A673 (cell line): ENCODE measurements at places on chromosomes 11 and 22. TPM values are rescaled to one million over a fixed set of nuclear protein-coding genes. Genes with fewer than 3 reads are reported as not detected.

DNA sequence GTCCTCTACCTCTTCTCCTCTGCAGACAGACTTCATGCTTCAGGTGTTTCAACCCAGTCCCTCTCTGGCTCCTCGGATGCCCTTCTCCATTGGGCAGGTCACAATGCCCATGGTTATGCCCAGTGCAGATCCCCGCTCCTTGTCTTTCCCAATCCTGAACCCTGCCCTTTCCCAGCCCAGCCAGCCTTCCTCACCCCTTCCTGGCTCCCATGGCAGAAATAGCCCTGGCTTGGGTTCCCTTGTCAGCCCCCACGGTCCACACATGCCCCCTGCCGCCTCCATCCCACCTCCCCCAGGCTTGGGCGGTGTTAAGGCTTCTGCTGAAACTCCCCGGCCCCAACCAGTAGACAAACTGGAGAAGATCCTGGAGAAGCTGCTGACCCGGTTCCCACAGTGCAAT, 9.3 kb upstream of the BACE1-AS start:
- H3K4me1 ChIP-seq, result no peaks in the 10 kb centered on the region
- peaks cover 34% of the 10 kb centered on the region for H3K36me3 ChIP-seq
- no peaks in the 10 kb centered on the region for H3K27me3 ChIP-seq
- no peak overlapping the region for H3K4me3 ChIP-seq
- no peak for DNase-seq
- H3K27ac ChIP-seq, result no peak overlapping the region

DNA sequence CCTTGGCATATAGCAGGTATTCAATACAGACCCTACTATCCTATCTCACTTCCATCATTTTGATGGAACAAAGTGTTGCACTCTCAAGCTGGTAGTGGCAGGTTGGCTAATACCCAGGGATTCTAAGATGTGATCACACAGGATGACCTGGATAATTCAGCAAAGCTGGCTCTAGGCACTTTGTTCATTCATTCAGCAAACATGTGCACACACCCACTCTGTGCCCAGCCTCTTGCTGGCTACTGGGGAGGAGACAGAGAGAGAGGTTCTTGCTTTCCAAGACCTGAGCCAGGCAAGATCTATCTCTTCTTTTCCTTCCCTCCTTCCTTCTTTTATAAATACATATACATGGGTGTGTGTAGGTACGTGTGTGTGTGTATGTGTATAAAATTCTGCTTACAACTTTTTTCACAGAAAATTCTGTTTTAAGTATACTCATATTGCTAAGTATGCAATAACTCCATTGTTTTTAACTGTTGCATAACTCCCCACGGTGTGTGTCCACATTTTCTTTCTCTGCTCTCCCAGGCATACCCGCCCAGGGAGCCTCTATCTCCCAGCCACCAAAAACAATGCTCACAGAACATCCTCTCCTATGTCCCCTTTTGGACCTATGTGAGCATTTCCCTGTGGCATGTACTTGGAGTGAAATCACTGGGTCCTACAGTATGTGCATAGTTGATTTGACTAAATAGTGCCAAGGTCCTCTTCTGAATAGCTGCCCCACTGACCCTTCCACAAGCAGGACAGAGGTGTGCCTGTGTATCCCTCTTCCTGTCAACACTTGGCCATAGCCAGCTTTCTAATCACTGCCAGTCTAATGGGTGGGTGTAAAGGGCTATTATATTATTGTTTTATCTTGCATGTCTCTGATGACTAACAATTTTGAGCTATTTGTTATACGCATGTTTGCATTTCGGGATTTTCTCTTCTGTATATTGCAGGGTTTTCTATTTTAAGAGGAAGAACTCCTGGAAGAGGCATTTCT, 27.5 kb downstream of the CLPB start:
- no peaks in the 10 kb centered on the region for H3K27me3 ChIP-seq
- H3K4me3 ChIP-seq, result no peak overlapping the region
- no peak overlapping the region for H3K27ac ChIP-seq
- no peaks in the 10 kb centered on the region for H3K36me3 ChIP-seq
- H3K4me1 ChIP-seq, result no peaks in the 10 kb centered on the region
- no peak for DNase-seq

DNA sequence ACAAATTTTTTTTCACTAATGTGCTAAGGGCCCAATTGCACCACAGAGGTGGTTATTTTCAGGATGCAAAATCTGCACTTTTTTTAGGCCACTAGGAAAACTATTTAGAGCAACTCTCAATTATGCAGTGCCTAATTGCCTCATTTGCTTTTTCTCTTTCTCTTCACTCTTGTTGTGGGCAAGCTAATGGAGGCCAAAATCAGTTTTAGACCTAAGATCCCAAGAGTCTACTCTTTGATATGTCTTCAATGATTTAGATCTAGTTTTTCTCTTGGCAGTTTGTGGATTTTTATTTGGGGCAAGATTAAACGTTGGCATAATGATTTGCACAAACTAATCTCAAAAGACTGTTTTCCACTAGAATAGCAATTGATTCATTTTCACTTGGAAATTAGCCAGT, 1996.9 kb downstream of the LRRC4C start:
- H3K36me3 ChIP-seq, result no peaks in the 10 kb centered on the region
- H3K27me3 ChIP-seq, result no peaks in the 10 kb centered on the region
- H3K27ac ChIP-seq, result peak overlapping the region; percentile 53
- no peak overlapping the region for H3K4me3 ChIP-seq

DNA sequence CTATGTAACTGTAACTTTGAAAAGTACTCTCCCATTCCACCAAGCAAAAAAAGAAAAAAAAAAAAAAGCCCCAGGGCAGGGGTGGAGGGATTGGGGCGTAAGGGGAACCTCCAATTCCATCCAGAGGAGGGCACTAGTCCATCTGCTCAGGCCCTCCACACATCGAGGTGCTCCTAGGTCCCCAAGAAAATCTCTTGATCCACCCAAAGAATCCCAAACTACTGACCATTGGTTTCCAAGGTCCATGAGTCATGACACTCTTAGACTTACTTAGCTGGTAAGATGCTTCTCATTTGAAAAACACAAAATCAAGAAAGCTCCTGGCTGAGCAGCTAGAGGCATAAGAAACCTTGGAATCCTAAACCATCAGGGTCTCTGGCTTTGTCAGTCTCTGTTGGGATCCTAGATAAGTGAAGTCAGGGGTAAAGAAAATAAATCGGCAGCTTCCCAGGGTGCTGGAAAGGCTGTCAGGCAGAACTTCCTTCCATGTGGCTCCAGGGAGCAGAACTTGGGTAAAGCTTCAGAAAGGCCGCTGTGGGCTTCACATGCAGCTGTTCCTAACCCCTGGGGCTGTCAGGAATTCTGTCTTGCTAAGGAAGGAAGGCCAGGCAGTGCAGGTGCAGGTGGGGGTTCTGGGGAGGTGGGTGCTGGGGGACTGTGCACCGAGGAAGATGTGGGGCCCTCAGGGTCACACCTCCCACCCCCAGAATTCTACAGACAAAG, 49.4 kb upstream of the ADA2 start:
- no peak overlapping the region for H3K4me3 ChIP-seq
- H3K27ac ChIP-seq, result peak overlapping the region; percentile 49
- peaks cover 72% of the 10 kb centered on the region for H3K4me1 ChIP-seq
- no peaks in the 10 kb centered on the region for H3K27me3 ChIP-seq
- DNase-seq, result peak; percentile 29
- no peaks in the 10 kb centered on the region for H3K36me3 ChIP-seq

GRCh38 chr11:79206951-79207350, 233.9 kb downstream of the TENM4 start:
- DNase-seq, result no peak
- no peak overlapping the region for H3K4me3 ChIP-seq
- H3K4me1 ChIP-seq, result no peaks in the 10 kb centered on the region
- H3K27me3 ChIP-seq, result peaks cover 3% of the 10 kb centered on the region
- no peaks in the 10 kb centered on the region for H3K36me3 ChIP-seq
- H3K27ac ChIP-seq, result no peak overlapping the region

GRCh38 chr11:106418791-106419190, 341.3 kb downstream of the AASDHPPT start:
- no peaks in the 10 kb centered on the region for H3K36me3 ChIP-seq
- H3K27me3 ChIP-seq, result no peaks in the 10 kb centered on the region
- no peak overlapping the region for H3K27ac ChIP-seq
- H3K4me1 ChIP-seq, result no peaks in the 10 kb centered on the region
- no peak overlapping the region for H3K4me3 ChIP-seq
- DNase-seq, result no peak

- no peak for DNase-seq
- H3K4me3 ChIP-seq, result no peak overlapping the region
- no peaks in the 10 kb centered on the region for H3K27me3 ChIP-seq
Measured at GRCh38 chr11:75369560-75370255, 18.2 kb upstream of the ARRB1 start.

DNA sequence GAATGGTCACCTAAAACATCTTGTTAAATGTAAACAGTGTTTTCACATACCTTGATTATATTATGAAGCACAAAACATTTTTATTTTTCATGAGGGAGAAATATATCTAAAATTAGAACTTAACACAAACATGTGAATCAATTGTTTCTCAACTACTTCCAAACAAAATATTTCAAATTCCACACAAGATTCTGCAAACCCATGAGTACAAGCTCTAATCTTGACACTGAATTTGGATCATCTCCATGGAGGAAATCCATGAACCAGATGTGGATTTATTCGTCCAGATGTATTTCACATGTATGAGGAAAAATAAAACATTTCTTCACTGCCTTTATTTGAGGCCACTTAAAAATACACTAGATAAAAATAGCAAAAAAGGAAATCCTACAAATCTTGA, 184.2 kb downstream of the SBF2 start:
- peaks cover 16% of the 10 kb centered on the region for H3K4me1 ChIP-seq
- no peak overlapping the region for H3K4me3 ChIP-seq
- no peaks in the 10 kb centered on the region for H3K36me3 ChIP-seq
- H3K27ac ChIP-seq, result no peak overlapping the region
- DNase-seq, result no peak
- H3K27me3 ChIP-seq, result no peaks in the 10 kb centered on the region

DNA sequence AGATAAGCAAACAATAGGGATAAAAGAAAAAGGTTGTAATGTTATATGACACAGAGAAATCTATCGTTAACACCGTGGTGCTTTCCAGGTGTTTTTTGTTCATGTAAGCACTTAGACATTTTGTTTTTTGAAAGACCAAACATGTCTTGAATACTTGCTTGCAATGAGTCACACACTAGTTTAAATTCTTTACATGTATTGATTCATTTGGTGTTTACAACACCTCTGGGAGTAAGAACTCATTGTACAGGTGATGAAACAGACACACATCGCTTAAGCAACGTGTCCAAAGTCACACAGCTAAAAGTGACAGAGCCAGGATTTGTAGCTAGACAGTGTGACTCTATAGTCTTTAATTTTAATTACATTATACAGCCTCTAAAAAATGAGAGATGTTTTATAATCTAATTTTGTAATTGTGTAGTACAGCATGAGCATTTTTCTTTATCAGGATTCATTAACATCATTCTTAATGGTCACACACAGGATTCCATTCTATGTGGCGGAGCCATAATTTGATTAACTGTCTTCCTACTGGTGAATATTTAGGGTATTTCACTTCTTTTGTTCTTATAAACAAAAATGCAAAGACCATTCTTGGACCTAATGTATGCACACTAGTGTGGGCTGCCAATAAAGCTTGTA, 148.8 kb downstream of the DBX1 start:
- H3K4me1 ChIP-seq, result no peaks in the 10 kb centered on the region
- no peak for DNase-seq
- H3K27ac ChIP-seq, result no peak overlapping the region
- no peak overlapping the region for H3K4me3 ChIP-seq

The C22orf39 gene
- total RNA-seq, result 28.4 and 34.1 TPM in 2 replicates
